ENCODE measurements at places on chromosomes 12 and 14.
A peak's percentile ranks its signal among the peaks of the same experiment; 100 is the strongest.

GRCh38 chr14:26190646-26191045, 407.2 kb downstream of the NOVA1 start:
- DNase-seq = no peak

GRCh38 chr12:14252697-14253096, 112.8 kb upstream of the ATF7IP start:
- DNase-seq = no peak

DNA sequence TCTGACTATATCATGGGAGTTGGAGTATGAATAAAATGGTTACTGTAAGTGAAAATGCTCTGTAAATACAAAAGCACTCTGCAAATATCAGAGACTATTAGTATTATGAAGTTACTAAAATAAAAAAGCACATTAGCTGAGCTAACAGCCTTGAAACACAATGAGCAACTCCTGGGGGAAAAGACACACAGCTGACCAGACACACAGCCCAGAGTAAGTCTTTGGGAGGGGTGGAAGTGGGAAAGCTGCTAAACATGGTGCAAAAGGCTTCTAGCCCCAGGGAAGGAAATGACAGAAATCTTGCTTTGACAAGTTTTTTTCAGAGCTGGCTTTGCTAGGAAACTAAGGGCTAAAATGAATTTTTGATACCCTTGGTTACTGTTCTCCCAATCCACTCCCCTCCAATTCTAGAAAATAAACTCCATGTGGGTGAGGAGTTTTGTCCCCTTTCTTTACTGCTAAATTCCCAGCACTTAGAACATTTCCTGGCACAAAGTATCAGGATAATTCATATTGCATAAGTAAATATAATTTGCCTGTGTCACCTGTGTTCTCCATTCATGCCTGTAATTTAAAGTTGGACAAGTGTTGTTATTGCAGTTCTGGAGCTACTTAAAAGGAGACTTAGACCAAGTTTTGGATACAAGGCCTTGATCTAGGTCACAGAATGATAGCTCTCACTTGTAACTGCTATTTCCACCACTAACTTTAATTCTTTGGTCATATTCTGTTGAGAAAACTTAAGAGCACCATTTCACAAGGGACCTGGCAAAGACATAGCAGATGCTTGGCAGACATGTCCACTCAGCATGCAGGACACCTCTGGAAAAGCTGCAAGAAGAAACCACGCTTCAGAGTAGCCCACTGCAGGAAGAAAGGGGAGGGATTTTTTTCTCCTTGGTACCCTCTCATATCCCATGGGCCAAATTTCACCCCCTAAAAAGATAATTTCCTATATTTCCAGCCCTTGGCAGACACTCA, 19.0 kb upstream of the RAB3IP start:
- DNase-seq = no peak

DNA sequence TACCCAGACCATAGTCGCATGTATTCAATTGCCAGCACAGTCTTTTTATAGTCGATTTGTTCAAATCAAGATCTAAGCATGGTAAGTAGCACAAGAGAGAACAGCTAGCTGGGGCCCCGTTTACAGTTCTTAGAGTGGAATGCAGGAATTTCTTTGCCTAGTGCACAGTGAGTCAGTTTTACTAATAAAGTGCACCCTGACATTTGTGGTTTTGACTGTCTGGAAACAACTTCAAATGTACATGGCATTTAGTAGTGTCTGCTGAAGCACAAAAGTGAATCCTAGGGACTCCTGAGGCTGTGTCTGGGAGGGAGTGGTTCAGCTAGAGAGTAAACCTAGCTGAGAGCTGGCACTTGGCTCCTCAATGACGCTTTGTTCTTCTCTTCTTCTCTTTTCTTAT, 64.9 kb downstream of the TMX1 start:
- peak; percentile 17 for DNase-seq

- no peak for DNase-seq
Observed at GRCh38 chr14:59427653-59428580, 37.3 kb downstream of the GPR135 start.

DNA sequence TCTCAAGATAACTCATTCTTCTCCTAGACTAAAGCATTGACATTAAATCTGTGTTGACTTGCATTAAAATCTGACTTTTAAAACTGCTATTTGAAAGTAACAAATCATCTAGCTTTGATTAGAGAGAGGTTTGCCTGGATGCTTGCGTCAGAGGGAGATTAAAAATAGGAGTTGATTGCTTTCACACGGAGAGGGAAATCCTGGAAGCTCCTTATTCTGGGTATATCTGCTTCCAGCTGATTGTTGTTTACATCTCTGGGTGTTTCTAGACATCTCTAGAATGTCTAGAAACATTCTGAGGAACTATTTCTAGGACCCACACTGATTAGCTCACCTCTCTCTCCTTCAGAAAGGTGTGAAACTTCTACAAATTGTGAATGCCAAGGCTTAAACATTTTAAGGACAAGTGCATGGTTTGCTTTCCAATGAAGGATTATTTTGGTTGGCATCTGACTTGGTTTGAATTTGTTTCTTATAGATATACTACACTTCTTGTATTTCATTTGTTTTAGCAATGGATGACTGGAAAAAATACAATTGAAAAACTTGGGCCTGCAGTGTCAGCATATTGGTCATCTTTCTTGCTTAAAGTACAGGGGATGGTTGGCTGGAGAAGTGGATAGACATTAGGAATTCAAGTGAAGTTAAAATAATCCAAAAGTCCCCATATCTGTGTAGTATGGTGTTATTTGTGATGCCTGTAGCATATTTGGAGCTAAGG, 2.1 kb downstream of the DIP2B start:
- no peak for DNase-seq

GRCh38 chr14:75952489-75952888, 29.3 kb downstream of the TGFB3 start:
- no peak for DNase-seq

DNA sequence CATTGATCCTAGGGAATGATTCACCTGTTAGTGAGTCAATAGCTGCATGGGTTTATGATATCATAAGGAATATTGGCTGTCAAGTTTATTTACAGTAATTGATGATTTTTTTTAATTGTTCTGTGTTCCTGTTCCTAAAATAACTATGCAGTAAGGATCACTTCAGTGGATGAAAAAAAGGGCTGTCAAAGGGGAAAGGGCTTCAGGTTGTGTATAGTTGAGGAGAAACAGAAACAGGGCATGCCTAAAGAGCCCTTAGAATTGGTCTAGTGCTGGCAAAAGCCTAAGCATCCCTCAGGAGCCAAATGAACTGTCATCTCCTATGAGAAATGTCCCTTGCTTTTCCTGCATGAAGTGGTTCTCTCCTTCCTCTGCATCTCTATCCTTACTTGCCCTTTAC, 444.9 kb downstream of the RMST start:
- DNase-seq = no peak
